ENCODE measurements at places on chromosomes 7 and 10.

- no peak for DNase-seq
These were observed 8.0 kb downstream of the RBM33 start for GRCh38 chr7:155652156-155653114.

DNA sequence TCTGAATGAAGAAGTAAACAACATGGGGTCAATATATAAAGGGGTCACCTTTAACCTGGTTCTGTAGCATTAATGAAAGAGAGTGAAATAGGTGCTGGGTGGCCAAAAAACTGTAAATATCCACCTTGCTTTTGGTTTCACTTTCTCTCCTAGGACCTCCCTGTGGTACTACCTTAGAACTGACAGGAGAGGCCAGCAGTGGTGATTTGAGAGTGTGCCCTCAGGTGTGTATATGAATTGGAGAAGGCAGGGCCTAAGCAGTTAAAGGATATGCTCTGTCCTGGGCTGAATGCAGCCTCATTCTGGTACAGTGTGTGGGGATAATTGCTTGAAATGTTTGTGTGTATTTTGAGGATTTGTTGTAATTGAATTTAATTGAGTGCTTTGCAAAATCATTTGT lies 62.0 kb downstream of the BBS9 start:
- DNase-seq: no peak

- DNase-seq: no peak
These were observed 179.7 kb downstream of the CFTR start for GRCh38 chr7:117659531-117660011.

- DNase-seq: no peak
These were observed 2.6 kb upstream of the PIP4K2A start for GRCh38 chr10:22716943-22717342.

DNA sequence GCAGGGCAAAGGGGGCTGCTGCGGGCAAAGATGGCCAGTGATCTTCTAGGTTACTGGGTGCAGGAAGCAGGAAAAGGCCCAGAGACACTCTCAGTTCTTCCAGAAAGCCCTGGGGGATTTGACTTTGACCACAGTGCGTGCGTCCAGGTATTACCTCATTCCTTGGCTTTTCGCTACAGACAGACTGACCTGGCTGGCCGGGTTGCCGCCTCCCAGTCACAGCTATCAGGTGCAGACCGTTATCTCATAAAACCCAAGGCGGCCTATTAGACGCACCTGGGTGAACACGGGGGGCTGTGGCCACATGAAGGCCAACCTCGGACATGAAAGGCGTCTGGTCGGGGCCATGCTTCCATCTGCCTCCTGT lies 80.3 kb downstream of the FOXL3 start:
- DNase-seq: no peak

DNA sequence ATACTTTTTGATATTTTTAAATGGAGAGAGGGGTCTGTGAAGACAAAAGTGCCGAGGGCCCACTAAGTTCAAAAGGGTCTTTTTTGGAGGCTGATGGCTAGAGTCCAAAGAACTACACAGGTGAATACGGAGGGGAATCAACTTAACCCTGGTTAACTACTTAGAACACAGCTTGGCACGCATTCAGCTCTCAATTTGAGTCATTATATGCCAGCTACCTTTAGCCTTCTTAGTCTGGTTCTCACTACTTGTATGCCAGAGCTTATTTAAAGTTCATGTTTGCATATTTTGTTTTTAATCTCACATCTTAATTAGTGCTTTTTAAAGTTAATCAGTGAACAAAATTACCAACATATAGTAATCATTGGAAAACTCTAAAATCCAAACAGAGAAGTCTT lies 80.8 kb downstream of the VWDE start:
- DNase-seq: no peak

DNA sequence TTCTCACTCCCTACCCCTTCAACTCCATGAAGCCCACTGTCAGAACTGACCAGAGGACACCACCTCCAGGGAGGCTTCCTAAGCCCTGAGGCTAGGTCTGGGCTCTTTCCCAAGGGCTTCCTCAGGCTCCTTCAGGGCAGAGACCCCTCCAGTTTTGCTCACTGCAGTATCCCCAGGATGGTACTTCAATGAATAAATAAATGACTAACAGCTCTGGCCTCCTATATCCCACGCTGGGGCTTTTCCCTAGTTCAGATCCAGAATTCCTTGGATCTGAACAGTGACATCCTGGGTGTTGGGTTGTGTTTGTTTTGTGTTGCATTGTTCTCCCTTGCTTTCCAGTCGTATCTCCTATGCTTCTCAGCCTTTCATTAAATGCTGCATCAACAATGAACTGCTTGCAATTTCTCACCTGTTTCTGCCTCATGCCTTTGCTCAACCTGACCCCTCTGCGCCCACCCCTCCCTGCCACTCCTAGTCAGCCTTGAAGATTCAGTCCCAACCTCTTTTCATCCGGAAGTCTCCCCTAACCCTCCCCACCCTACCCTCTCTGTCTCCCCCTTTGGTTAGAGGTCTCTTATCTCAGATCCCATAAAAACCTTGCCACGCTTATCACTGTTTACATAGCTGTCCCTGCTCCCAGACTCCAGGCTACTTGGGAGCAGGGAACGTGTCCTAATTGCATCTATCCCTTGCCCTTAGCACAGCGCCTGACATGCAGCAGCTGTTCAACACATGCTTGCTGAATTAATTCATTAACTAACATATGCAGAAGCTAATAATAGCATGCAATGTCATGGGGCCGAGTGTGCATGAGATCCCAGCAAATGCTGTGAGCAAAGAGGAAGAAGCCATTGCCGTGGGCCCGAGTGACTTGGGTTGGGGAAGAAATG lies 41.7 kb downstream of the PPP1R3C start:
- DNase-seq: no peak

DNA sequence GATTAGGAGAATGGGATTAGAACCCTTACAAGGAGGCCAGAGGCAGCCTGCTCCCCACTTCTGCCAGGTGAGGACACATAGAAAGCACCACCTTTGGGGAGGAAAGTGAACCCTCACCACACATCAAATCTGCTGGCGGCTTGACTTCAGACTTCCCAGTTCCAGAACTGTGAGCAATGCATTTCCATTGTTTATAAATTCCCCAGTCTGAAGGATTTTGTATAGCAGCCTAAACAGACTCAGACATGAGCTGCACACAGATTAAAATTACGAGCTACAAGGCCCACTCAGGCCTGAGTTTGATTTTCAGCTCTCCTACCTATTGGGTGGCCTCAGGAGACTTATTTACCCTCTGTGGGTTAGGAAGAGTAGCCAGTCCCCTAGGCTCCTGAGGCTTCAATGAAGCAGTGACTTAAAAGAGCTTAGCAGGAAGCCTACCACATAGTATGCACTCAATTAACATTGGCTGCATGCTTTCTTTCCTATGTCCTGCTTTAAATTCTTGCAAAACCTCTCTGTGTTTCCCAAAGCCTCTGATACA lies 350.7 kb upstream of the ZMIZ1 start:
- no peak for DNase-seq

- no peak for DNase-seq
These were observed 38.0 kb upstream of the INSYN2A start for GRCh38 chr10:127234306-127234800.

GRCh38 chr7:68984306-68984705 lies 614.0 kb upstream of the AUTS2 start:
- no peak for DNase-seq

DNA sequence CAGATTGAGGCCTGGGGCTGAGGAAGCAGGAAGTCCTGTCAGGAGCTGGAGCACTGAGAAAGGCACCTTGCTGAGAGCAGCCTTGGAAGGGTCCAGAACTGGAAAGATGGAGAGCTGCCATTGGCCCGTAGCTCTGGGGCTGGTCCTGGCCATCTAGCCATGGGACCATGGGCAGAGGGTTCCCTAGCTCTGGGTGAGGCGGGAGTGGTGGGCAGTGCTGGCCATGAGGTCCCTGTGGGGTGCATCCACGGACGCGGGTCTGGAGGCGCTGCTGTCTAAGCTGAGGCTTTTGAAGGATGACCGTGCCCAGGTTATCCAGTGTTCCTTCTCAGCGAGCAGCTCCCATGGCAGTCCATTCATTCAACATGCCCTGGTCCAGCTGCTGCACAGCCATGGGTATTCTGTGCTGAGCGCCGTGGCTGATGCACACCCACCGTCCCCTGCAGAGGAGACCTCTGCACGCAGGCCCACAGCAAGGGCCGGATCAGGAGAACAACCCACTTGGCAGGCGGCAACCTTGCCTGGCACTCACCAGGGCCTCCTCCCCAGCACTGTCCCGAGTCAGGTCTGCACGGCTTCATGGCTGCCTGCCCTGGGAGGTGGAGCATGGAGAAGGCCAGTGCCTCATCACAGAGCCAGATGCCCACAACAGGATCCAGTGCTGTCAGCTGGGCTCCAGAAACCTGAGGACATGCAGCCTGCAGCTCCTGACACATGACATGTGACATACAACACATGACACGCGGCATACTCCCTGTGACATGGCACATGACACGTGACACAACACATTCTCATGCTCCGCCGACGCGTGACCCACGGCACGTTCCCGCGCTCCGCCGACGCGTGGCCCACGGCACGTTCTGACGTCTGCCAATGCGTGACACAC lies 121.9 kb downstream of the INPP5A start:
- no peak for DNase-seq

DNA sequence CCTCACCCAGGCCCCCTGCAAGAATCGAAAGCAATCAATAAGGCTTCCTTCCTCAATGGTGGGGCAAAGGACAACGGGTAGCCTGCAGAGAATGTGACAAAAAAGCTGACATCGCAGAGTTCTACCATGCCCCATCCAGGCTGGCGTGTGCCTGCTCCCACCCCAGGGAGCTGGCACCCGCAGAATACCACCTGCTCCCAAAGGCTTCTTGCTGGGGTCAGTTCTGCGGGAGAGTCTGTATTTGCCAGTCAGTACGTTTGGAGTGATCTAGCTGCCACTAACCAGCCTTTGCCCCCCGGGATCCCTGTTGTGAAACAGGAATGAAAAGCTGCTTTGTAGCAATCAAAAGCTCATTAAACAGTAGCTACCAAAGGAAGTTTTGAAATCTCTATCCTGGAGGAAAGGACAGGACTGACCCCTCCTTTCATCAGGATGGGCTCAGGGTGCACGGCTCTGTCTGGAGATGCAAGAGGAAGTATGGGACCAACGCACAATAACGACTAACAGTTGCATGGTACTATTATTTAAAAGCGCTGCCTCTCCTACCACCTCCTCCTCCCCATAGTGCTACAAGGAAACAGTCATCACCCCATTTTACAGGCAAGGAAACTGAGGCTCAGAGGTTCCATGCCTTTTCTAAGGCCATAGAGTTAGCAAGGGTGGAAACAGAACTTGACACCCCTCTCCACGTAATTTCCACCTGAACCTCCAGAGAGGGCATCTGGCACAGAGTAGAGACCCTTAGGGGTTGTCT lies 67.0 kb downstream of the FGFR2 start:
- no peak for DNase-seq

DNA sequence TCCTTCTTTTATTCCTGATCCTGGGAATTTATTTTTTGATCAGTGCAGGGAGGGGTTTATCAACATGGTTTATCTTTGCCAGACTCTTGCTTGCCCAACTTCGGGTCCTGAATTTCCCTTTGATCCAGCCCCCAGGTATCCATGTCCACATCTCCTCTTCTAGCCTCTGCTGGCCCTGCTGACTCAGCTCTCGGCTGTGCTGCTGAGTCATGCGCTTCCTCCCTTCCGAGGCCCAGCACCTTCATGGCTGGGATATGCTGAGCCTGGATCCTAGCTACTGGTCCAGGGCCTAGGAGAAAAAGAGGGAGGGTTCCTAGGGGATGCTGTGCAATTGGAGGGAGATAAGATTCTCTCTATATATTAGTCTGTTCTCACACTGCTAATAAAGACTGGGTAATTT lies 380.7 kb upstream of the SHH start:
- no peak for DNase-seq

- DNase-seq: no peak
These were observed 463.3 kb upstream of the PODXL start for GRCh38 chr7:132019703-132020102.

- no peak for DNase-seq
These were observed 49.8 kb upstream of the SORCS1 start for GRCh38 chr10:107214261-107214660.

- DNase-seq: no peak
These were observed 21.0 kb downstream of the PWWP2B start for GRCh38 chr10:132417957-132418441.

- DNase-seq: no peak
These were observed 197.5 kb upstream of the CSTF2T start for GRCh38 chr10:51896849-51897248.

GRCh38 chr7:150361807-150362621 lies 6.6 kb upstream of the REPIN1 start:
- DNase-seq: no peak

DNA sequence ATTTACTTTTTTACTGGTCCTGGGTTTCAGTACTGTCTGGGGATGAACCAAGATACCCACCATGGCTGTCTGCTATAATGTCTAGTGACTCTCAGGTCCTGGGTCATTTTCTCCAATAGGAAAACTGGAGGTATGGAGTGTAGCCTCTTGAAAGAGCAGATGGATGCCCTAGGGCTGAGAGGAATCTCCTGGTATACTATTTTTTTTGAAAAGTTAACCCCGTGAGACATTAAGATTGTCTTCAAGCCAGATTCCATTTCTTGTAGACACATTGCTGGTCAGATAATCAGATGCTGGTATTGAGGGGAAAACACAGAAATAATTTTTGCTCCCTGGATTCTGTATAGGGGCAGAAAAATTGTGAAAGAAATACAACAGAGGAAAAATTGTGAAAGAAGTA lies 97.3 kb downstream of the ZNF680 start:
- no peak for DNase-seq

DNA sequence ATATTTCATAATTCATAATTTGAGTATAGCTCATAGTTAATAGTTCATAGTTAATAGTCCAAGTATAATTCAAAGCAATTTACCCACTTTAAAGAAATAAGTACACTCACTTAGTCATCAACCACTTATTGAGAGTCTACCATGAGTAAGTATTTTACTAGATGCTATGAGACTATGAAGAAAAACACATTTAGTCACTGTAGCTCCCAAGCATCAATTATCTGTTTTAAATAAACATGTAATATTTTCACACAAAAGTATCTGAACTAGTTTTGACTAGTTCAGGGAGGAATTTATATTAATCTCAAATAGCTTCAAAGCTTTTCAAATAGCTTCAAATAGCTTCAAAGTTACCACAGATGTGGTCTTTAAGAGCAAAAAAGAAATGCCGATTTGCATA lies 119.2 kb downstream of the ANK3 start:
- DNase-seq: no peak

- no peak for DNase-seq
These were observed 105.9 kb upstream of the EEPD1 start for GRCh38 chr7:36047091-36047658.
